ENCODE measurements at places on chromosomes 4 and X. TPM values are rescaled to one million over a fixed set of nuclear protein-coding genes. Genes with fewer than 3 reads are reported as not detected.

GRCh38 chr4:149793459-149793858 is 22.2 kb downstream of the IQCM start:
- DNase-seq = no peak

- DNase-seq = no peak
Observed at GRCh38 chrX:31670245-31670644, 598.4 kb upstream of the FTHL17 start.

DNA sequence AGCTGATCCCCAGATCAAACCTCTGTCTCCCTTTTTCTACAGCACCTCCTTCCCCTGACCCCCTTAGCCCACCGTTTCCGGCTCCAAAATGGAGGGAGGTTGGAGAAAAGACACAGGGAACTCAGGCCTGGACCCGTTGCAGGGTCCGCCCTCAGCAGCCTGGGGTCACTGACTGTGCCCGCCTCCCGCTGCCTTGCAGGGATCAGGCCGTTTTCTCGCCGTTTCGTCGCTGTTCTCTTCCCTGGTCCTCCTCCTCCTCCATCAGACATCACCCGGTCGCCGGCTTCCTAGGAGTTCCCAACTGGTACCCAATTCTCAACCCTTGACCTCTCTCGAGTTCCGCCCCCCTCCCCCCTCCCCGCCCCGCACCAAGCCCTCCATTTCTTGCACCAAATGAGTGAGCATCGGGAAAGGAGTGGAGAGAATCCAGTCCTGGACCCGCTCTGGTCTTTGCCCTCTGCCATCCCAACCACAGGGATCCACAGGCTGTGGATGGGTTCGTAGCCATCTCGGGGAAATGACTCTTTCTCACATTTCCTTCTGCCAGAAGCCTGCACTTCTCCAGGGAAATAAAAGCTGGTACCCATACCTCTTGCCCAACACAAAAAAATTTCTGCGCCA is 493 bp downstream of the TCEAL5 start:
- DNase-seq = no peak

GRCh38 chr4:15427161-15427560 is 672 bp upstream of the C1QTNF7 start:
- no peak for DNase-seq

DNA sequence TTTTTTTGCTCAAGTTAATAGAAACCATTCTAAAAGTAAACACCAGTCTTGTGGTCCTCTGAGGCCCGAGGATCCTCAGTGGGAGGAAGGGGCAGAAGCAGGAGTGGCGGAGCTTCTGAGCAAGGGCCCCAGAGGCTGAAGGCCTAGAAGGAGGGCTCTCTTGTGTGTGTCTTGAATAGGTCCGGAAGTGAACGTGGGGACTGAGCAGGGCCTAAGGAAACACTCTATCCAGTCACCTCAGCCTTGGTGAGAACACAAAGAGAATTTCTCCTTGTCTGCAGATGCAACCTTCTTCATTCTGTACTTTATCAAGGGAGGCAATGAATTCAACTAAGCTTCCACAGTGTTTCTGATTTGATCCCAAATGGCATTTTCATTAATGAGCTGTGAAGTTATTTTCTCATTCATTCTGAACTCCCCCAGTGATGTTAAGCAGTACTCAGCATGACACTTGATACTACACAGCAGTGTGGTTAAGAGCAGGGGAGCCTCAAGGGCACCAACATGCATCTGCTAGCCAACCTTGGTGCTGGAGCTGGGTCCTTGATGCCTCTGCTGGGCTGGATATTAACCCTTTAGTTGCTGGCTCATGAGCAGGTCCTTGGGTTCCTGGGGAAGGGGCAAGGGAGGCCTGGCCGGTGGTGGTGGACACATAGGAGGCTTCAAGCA is 64.7 kb downstream of the RBM47 start:
- no peak for DNase-seq

- no peak for DNase-seq
Observed at GRCh38 chr4:42411803-42412202, 14.5 kb downstream of the SHISA3 start.

DNA sequence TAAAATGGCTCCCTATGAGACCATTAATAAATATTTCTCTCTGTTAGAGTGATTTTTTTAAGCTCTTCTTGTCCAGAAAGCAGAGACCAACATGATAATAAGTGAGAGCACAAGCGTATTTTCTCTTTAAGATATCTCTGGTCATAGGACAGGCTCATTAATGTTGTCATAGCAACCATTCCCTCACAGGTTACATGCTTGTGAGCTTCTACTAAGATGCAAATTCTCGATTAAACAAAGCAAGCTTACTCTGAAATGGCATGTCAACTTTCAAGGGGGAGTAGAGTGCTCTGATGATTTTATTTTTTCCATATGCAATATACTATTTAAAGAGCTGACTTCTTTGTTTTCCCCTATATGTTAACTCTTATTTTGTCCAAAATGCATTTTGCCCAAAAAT is 487.2 kb upstream of the LCORL start:
- DNase-seq = no peak

DNA sequence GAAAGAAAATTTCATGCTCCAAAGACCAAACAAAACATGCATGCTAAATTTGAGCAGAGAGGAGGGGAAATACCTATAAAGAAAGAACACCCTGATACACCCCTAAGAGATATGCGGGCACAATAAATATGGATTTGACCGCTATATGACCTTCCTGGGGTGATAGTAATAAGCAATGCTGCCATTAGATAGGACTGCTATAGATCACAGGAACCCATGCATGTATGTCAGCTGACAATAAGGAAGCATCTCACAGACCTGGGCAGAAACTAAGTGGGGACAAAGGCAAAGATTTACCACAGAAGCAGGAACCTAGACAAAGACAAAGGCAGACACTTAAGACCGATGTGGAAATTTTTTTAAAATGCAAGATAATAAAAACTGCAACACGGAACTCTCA is 21.3 kb downstream of the ZNF721 start:
- DNase-seq = no peak

GRCh38 chr4:47643845-47644244 is 158.8 kb downstream of the ATP10D start:
- no peak for DNase-seq

- no peak for DNase-seq
Observed at GRCh38 chrX:53239474-53239873, 14.5 kb upstream of the KDM5C start.

SLITRK4 gene
- 5.1 TPM for total RNA-seq

USP53 gene
- total RNA-seq = 30.7 TPM

KDR gene
- 1.3 TPM for total RNA-seq

MAGEA12 gene
- total RNA-seq = not detected

OTC gene
- not detected for total RNA-seq
